Endodermal cell (in vitro differentiated cells): ENCODE measurements at places on chromosomes 11 and 22. TPM values are rescaled to one million over a fixed set of nuclear protein-coding genes. Genes with fewer than 3 reads are reported as not detected.

The OR9G1 gene
- not detected in 2 replicates for total RNA-seq

The STIM1 gene
- total RNA-seq, result 20.4 and 20.9 TPM in 2 replicates

The MEI1 gene
- total RNA-seq, result 0.77 to 1.6 TPM (median 1.2 TPM) in 3 replicates

The TRIM48 gene
- not detected in 3 replicates for total RNA-seq

The IFITM5 gene
- not detected in 3 replicates for total RNA-seq

The TSPAN32 gene
- not detected in 3 replicates for total RNA-seq
